ENCODE measurements at places on chromosomes 3 and 15.

GRCh38 chr3:136957751-136958288 lies at the start of gene IL20RB:
TSS of gene IL20RB (plus strand) at chr3:136957983. CDS start at chr3:136958114, 131 bp downstream.
- no peak for DNase-seq

GRCh38 chr15:78325092-78325843 lies 14.9 kb upstream of the CRABP1 start:
- no peak for DNase-seq

GRCh38 chr3:185760550-185760949 lies 64.3 kb downstream of the IGF2BP2 start:
- DNase-seq = no peak

DNA sequence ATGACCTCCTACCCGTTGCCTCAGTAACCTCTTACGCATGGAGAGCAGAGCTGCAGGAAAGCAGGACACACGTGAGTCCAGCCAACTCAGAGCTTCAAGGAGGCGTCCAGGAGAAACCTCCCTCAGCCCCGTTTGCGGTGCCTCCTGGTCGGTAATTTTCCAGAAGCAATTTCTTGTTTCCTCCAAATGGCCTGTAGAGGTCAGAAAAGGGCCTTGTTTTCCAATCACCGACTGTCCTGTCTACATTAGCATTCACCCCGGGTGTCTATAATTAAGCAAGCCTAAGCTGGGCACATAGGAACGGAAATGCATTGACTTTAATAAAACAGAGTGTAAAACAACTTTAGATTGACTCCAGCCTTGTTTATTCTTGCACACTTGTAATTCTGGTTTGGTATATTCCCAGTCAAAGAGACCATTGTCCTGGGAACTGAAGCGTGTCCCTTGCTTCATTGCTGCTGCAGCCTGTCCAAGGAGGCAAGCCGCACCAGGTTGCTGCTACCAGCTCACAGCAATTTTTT lies 836.2 kb downstream of the AGBL1 start:
- no peak for DNase-seq

GRCh38 chr3:126903521-126903920 lies 79.4 kb upstream of the PLXNA1 start:
- no peak for DNase-seq

DNA sequence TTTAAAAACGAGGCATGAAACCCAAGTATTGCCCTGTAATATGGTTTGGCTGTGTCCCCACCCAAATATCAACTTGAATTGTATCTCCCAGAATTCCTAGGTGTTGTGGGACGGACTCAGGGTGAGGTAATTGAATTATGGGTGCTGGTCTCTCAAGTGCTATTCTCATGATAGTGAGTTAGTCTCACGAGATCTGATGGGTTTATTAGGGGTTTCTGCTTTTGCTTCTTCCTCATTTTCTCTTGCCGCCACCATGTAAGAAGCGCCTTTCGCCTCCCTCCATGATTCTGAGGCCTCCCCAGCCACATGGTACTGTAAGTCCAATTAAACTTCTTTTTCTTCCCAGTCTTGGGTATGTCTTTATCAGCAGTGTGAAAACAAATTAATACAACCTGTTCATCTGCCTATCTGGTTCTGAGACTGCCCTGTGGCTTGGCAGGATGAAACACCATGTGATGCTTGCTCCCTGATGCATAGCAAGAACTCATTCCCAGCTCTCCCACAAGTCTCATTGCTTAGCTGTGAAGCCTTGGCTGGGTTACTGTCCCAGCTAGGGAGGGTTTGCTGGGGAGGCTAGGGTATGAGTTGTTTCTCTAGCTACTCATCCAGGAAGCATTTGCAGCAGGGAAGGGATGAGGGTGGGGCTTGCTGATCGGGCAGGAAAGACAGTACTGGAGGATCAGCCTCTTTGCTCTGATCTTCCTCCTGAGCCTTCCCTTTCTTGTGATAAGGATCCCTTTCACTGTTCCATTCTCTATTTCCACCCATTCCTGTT lies 3.7 kb upstream of the SQOR start:
- no peak for DNase-seq

GRCh38 chr3:57048052-57048671 lies 12.3 kb upstream of the SPATA12 start:
- no peak for DNase-seq

GRCh38 chr3:82392203-82392775 lies 630.8 kb upstream of the GBE1 start:
- no peak for DNase-seq

GRCh38 chr15:54687628-54688027 lies 509.1 kb downstream of the RSL24D1 start:
- DNase-seq = no peak

- peak; percentile 25 for DNase-seq
Measured at GRCh38 chr3:82133070-82133606, 371.7 kb upstream of the GBE1 start.

DNA sequence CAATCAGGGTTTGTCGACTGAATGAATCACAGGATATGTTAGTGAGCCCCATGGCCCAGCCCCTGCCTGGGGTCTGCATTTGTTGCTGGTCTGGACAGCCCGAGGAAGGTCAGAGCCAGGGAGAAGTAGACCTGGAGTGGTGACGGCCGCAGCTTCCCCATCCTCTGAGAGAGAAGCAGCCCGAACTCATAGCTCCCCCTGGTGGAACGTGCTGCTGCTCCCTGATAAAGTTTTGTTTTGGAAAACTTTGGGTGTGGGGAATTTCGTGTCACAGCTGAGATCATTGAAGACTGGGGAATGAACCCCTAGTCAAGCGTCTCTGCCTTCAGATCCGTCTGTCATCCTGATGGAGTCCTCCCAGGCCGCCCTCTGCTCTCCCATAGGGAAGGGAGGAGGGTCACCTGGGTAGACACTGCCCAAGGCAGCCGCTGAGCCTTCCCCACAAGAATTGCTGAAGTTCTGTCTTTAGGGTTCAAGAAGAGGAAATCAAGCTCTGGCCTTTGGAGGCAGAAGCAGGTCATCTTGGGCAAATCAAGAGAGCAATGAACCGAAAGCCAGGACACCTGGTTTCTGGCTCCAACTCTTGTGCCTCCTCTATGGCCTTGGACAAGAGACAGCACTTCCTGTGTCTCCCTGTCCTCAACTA lies 60.5 kb downstream of the GLDN start:
- DNase-seq = no peak

GRCh38 chr15:62307551-62307950 lies 142.5 kb upstream of the C2CD4B start:
- DNase-seq = no peak

DNA sequence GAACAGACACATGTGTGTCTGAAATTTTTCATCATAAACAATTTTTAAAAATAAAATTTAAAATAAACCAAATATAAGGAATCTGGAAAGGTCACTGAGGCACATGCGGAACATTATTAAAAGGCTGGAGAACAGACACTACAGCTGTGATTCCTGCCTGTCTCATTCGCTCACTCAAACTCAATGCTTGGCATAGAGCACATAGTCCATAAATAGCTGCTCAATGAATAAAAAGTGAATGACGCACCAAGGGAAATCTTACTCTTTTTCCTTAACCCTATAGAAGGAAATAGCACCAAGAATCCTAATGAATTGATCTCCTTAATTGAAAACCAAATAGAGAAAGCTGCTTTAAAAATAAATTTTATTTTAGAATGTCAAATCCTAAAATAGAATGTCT lies 98.4 kb downstream of the FSIP1 start:
- no peak for DNase-seq

GRCh38 chr3:127712881-127713771 lies 40.4 kb downstream of the ABTB1 start:
- no peak for DNase-seq

DNA sequence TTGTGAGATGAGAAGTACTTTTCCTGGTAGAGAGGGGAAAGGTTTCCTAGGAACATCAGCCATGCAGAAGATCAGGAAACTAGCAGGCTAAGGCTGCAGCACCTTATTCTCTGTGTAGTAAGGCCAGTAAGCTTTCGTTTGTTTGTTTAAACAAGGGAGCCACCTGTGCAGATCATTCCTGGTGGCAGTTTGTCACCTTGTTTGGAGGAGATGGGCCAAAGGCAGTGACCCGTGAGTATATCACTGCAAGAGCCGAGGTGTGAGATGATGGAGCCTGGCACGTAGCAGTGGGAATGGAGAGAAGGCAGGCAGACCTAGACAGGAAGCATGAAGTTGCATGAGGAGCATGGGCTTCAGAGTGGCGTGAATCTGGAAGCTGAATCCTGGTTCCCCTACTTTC lies 19.6 kb downstream of the ATG7 start:
- DNase-seq = no peak

GRCh38 chr3:114319453-114319852 lies 25.6 kb downstream of the TIGIT start:
- DNase-seq = no peak

DNA sequence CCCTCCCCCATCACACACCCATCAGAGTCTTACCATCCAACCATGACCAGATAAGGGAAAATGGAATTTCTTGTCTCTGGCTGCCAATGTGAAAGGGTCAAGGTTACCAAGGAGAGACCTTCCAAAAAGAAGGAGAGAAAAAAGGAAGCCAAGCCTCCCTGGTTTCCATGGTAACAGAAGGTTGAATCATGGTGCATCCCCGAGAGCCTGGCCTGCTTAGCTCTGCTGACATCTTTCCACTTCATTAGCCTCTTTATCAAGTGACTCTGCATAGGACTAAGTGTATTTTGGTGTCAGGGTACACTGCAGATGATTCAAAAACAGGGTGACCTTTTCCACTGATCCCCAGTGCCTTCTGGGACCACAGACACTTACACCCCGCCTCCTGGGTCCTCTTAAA lies 225.7 kb upstream of the PPP2R3A start:
- DNase-seq = no peak

DNA sequence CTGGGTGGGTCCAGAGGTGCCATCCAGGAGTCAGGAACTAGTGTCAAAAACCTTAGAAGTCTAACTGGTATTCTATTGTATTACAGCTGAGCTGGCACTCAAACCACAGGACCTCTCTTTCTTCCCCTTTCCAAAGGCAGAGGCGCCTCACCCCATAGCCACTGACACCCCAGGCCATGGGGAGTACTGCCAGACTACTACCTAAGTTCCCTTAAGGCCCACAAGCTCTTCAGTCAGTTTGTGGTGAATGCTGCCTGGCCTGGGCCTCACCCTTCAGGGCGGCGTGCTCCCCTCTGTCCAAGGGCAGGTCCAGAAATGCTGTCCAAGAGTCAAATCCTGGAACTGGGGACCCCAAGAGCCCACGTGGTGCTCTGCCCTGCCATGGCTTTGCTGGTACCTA lies 43.0 kb upstream of the FGF7 start:
- DNase-seq = no peak

DNA sequence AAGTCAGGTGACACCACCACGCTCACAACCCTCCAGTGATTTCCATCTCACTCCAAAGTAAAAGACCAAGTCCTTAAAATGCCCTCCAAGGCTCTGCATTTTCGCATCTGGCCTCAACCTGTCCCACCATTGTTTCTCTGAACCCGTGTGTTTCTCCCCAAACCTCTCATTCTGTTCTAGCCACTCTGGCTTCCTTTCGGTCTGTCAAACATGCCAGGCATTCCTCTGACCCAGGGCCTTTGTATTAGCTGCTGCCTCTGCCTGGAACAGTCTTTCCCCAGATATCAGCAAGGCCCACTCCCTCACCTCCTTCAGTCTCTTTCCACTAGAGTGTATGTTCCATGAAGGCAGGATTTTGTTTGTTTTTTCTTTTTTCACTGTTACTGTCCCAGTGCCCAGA lies 16.0 kb downstream of the MAP2K5 start:
- DNase-seq = no peak

- peak; percentile 73 for DNase-seq
Measured at GRCh38 chr15:89179966-89180875, 41.2 kb downstream of the RLBP1 start.

DNA sequence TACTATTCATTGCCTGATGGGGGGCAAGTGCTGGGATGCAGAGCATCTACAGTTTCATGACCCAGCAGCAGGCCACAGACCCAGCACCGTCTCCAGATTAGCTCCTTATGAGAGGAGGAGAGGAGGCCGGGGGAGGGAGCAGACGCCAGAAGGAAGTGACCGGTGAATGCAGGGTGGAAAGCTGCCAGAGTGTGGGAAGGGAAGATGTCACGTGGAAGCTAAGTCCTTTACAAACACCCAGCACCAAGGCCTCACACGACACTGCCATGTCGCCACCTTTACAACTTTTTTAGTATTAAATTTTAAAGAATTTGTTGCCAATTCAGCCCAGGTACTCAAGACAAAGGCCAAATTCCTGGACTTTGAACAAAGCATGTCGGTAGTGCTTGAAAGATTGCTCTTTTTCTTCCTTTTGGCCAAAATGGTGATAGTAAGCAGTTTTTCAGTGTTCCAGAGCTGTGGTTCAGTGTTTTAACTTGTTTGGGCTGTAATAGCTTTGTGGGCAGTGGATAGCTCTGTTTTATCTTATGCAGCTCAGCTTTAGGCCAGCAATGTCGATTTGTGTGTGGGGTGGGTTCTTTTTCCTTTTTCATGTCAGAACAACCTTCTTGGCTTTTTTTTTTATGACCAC lies 58.2 kb downstream of the ZBTB38 start:
- no peak for DNase-seq

DNA sequence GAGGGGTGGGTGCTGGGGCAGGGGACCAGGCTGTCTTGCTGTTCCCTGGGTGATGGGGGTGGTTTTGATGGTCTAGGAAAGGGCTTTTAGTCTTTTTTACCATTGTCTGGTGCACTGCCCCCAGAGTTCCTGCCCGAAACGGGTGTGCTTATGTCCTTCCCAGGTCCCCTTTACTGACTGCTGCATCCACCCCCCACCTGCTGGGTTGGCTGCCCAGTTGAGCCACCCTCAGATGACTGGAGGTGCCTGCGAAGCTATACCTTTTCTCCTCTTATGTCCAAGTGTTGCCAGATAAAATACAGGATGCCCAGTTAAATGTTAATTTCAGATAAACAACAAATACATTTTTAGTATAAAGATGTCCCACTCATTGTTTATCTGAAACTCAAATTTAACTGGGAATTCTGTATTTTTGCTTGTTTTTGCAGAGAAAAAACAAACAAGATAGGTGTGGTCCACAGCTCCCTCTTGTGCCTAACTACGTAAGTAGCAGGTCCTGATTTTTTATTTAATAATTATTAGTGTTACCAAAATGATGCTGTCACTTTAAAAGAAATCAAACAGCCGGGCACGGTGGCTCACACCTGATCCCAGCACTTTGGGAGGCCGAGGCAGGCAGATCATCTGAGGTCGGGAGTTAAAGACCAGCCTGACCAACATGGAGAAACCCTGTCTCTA lies 6.1 kb upstream of the RPP14 start:
- no peak for DNase-seq

- no peak for DNase-seq
Measured at GRCh38 chr3:150733936-150734794, 28.8 kb downstream of the SIAH2 start.

DNA sequence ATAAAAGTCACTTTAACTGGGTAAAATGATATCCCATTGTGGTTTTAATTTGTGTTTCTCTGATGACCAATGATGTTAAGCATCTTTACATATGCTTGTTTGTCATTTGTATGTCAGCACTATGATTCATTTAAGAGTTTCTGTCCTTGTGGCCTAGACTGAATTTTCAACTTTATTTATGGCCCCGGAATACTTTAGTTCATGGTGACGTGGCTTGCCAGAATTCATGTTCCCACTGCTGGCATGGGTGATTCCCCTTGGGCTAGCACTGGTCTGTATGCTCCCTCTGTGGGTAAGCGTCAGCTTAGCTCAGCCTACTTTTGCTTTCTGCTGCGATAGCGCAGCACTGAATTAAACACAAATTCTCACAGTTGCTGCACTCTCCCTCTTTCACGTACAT lies 436.3 kb upstream of the SGO1 start:
- no peak for DNase-seq

GRCh38 chr3:167406876-167407492 lies 26.9 kb upstream of the ZBBX start:
- no peak for DNase-seq

Measured in stimulated activated CD4-positive, alpha-beta T cell treated with anti-CD3 and anti-CD28 coated beads, Interleukin-1b, Interleukin-23, amount 100 ng/mL, for 48 hours (primary cell).